ENCODE measurements at places on chromosomes 13 and 19.

DNA sequence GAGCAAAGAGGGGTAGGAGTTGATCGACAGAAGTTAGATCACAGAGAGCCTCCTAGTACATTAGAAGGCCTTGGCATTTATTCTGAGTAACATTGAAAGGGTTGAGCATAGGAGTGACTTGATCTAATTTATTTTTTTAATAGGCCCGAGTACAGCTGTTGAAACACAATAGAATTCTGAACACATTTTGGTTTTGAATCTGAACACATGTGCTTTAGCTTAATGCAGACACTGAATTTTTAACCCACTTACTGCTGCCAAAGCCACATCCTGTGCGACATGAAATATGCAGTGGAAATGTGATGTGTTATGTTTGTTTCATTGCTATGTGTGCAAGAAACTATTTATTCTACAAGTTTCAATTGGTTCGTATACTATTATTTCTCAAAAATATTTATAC is 1505.9 kb downstream of the PCDH9 start:
- no peak for ATAC-seq

- no peak for ATAC-seq
Measured at GRCh38 chr19:5951338-5951861, 26.5 kb downstream of the RANBP3 start.

DNA sequence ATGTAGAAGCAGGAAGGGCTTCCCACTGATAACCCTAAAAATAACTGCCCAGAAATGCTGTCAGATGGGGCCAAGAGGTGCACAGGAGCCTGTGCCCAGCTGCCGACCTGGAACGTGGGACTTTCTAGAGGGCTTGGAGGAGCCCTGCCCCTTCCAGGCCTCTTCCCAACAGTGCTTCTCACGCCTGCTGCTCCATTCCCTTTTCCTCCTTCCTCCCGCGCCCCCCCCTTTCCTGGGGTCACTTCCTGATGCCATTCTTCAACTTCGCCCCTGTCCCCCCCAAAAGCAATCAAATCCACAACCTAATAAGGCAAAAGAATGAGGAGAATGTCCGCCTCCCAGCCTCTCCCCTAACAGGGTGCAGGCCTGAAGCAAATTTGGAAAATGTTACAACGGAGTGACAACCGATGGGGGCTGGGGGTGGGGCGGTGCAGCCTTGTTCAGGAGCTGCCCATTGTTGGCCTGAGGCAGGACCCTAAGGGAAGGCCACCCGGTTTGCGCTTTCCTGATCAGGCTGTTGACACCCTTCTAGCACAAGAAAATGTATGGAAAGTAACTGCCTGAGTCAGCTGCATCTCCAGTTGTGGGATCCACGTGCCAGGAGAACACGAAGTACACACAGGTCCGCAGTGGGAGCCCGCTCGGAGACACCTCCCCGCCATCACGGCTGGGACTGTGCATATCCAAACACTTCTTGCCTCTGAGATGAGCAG is 18.7 kb downstream of the ACTN4 start:
- ATAC-seq, result no peak

DNA sequence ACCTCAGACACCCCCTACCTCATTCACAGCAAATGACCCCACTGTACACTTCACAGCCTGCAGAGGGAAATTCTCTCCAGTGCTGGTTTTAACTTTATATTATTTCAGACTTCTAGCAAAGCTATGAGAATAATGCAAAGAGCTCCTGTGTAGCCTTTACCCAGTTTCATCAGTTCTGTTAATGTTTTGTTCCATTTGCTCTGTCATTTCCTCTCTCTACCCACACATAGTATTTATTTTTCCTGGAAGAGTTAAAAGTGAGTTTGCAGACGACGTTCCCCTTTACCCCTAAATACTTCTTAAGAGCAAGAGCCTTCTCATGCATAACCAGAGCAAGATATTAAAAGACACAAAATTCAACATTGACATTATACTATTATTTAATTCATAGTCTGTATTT is 49.9 kb upstream of the ADGRE1 start:
- ATAC-seq, result peak; percentile 10

- ATAC-seq, result no peak
Measured at GRCh38 chr19:5907241-5907640, 2.6 kb downstream of the VMAC start.

DNA sequence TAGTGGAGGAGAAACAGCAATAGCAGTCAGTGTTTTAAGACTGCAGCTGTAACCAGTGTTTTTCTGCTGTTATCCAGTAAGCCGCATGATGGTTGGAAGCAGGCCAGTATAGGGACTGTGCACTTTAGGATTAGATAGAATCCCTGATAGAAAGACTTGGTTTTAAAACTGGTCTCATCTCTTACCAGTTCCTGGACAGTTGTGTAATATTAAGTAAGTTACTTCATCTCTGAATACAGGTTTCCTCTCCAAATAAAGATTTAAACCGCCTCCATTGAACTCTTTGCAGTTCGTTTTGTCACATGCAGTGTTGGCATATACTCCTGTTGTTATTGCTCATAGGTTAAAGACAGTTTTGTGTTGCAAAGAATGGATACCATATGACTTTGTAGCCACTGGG is 25.6 kb downstream of the URI1 start:
- ATAC-seq, result no peak

DNA sequence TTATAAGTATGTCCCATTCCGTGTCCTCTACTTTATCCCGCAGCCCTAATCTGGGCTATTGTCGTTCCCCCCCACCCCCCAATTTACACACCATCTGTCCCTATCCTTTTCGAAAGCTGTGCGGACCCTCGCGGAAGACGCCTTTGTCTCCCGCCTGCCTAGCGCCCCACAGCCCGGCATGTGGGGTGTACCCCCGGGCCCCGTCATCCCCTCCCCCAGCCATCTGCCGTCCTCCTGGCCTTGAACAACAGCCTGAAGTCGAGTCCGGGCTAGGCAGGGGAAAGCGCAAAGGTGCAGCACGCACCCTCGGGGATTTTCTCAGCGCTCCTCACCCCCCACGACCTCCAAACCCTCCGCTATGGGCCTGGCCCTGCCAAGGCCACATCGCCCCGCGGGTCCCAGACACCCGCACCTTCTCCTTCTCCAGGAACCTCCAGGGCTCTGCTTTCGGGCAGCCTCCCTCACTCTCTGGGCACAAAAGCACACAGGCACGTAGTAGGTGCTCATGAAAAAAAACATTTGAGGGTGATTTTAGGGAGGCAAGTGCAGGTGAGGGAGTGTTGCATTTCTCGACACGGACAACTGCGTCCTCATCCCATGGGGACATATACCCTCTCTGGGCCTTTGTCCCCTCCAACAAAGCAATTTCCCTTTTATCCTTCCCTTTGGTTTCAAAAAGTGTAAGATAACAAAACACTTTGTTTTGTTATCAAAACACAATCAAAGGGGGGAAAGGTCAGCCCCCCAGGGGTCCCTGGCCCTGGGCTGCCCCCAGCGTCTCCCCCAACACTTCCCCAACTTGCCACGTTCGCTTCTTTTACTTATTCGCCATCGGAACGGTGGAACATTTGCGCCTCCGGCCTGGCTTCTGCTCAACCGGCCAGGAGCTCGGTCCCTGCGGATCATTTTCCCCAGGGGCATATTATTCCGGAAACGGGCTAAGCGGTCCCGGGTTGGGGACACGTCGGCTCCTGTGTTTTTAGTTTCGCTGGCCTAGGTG is 16.4 kb downstream of the CCDC124 start:
- no peak for ATAC-seq

GRCh38 chr13:45975337-45975736 is 77.2 kb downstream of the ZC3H13 start:
- no peak for ATAC-seq

DNA sequence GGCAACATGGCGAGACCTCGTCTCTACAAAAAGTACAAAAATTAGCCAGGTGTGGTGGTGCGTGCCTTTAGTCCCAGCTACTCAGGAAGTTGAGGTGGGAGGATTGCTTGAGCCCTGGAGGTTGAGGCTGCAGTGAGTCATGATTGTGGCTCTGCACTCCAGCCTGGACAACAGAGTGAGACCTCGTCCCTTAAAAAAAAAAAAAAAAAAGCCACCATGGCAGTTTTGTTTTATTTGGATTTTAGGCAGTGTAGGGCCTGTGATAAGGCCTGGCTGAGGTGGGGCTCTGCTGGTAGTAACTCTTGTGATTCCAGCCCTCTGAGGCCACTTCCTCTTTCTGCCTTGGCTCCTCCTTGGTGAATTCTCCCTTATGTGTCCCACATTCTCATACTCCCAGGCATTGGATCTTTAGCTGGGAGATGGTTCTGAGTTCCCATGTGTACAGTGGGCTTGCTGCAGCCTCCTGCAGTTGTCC is 39.2 kb downstream of the GATAD2A start:
- ATAC-seq, result no peak
